ENCODE measurements at places on chromosomes 3 and 15. TPM values are rescaled to one million over a fixed set of nuclear protein-coding genes. Genes with fewer than 3 reads are reported as not detected.

The FEM1B gene
- 82.0 TPM for total RNA-seq

DNA sequence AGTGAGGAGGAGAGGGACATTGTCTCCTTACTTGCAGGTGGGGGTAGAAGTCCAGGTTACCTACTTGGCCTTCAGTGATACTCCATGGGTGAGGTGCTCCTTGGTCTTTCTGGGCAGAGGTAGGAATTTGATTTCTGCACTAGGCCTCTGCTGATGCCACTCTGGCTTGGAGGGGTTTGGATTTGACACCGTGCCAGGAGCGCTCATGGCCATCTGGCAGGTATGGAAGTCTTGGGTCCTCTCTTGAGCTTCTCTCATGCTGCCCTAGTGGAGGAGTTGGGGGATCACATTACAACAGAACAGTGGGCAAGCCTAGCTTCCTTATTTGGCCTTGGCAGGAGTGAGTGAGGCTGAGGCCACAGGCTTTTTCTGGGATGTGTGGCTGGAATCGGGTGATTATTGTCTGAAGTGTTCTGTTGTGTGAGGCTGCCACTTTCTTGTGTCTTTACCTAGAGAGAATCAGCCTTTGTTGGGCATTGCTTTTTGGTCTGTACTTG is 525.0 kb downstream of the GABRG3 start:
- peak; percentile 23 for DNase-seq

DNA sequence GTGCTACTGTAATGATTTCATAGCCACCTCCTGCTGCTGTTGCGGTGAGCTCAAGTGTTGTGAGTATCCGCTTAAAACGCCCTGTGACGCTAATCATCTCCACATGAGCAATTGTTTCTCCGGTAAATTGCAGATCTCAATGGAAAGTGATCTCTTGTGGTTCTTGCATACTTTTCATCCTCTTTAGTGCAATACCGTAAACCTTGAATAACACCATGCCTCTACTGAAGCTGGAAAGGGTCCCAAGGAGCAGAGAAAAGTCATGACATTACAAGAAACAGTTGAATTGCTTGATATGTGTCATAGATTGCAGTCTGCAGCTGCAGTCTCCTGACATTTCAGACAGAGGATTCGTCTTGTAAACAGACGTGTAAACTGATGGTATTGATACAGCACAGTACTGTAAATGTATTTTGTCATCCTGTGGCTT is 6.0 kb upstream of the CEMIP start:
- no peak for DNase-seq

DNA sequence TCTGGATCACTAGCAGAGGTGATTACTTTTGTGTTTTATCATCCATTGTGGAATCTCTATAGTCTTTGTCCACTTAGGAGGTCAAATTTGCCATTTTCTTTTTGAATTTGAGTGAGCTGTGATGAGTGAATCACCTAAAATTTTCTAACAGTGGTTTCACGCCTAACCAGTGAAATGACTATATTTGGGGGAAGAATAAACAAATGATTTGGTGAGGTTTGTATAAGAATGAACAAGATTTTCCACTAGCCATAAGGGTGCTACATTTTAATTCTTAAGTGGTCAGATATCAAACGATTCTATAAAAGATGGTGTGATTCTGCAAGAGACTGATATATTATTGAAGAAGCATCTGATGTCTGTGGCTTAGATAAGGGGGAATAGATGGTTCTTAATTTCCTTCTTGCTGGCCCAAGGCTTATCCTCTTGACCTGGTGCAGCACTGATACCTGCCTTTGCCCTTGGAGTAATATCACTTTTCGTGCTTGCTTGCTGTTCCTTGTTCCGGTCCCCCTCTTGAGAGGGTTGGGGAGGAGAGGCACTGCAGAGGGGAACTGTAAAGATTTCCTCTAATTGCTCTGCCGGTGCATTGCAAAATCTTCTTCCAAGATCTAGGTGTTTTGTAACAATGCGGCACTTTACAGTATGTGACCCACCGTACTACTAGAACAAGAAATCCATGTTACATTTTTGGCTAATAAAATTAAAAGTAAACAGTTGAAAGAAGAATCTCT is 14.5 kb downstream of the C3orf20 start:
- no peak for DNase-seq

DNA sequence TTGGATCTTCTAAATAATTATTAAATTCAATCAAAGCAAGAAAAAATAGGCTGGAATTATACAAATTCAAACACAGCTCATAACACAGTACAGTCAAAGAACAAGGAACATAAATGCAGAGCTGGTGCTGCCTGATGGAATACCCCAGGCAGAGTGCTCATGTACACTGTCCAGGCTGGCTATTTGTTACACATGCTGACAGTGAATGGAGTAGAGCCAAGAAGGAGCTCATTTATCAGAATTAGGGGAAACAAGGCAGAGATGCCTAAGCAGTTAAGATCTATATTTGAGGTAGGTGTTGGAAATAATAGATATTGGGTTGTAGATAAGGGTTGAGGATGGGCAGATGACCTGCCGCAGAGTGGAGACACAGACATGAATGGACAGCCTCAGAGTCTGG is 788.2 kb upstream of the ARPP21 start:
- DNase-seq = no peak

DNA sequence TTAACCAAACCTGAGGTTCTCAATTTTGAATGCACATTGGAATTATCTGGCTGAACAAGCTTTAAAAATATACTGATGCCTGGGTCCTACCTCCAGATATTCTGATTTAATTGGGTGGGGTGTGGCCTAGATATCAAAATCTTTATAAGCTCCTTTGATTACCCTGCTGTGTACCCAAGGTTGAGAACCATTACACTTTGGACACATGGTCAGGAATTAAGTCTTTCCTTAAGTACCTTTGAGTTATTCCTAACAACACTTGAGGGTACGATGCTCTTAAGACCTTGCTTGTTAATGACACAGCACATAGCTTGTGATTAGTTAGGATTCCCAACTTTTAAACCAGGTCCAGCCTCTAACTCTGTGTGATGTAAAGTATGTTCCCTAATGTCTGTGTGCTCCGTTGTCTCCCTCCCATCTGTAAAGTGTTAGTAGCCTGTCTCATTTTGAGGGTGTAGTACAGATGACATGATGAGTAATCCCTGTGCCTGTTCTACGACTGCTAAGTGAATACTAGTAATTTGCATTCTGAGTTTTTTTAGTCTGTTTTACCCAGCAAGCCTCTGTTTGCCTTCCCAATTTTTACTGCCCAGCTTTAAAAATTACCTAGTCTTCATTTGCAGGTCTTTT is 154.9 kb downstream of the KLHL25 start:
- DNase-seq = no peak

GRCh38 chr15:42184736-42185135 is 23.4 kb downstream of the VPS39 start:
- no peak for DNase-seq

- no peak for DNase-seq
Observed at GRCh38 chr3:55427739-55428138, 59.4 kb downstream of the WNT5A start.

The RTP3 gene
- not detected for total RNA-seq

The FSTL1 gene
- total RNA-seq = 272 TPM

DNA sequence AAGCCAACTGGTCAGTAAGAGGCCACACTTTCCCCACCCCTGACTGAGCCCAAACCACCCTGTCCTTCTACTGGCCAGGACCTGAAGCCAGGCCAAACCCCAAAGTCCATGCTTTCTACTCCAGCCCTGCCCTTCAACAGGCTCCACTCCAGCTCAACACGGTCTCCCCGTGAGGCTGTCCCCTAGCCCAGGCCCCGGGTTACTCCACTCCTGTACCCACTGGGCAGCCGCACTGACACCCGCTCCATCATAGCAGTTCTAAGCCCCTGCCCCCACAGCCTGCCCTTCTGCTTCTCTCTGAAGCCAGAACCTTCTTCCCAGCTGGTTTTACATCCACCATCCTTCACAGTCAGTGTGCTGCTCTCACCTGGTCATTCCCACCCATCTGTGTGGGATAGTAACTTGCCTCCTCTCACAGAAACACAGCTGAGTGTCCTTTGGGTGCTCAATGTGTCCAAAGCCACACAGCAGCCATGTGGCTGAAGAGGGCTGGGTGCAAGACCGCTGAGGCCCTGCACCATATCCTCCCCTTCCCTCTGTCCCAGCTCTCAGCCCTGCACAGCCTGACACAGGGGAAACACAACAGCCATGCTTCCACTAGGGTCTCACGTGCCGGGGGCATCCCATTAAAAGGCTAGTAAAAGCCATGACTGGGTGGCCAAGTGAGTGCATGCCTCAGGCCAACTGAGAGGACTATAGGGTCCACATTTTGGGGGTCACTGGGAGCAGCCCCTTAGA is 38.1 kb downstream of the TLE3 start:
- no peak for DNase-seq

DNA sequence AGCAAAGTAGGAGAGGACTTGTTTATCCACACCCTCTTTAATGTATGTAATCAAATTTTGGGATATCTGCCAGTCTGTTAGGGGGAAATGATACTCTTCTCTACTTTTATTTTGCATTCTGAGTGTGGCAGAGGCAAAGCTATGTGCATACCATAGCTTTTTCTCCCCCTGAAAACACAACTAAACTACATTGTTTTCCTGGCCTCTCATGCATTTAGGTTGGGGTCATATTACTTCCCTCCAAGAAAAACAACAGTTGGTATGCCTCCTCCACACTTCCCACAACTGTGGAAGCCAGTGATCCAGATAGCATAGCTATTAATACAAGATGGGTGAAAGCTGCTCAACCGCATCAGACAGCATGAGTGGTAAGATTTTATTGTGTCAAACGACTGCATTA is 6.9 kb downstream of the RPL15 start:
- peak; percentile 51 for DNase-seq

GRCh38 chr3:170337420-170337819 is 20.1 kb upstream of the SKIL start:
- no peak for DNase-seq

DNA sequence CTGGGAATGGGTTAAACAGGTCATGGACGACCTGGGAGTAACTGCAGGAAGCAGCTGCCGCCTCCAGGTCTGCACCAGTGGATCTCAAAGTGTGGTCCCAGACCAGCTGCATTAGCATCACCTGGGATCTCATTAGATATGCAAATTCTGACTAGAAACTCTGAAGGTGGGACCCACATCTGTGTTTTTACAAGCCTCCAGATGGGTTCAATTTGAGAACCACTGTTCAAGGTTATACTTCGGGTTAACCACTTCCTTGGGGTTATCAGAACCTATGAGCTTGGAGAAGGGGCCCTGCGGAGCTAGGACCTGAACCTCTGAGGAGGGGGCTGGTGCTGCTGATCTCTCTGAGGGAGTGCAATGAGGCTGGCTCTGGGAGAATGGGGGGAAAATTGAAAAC is 324.8 kb upstream of the CTDSPL start:
- DNase-seq = no peak

GRCh38 chr15:56989411-56989924 is 71.0 kb downstream of the TCF12 start:
- DNase-seq = no peak

DNA sequence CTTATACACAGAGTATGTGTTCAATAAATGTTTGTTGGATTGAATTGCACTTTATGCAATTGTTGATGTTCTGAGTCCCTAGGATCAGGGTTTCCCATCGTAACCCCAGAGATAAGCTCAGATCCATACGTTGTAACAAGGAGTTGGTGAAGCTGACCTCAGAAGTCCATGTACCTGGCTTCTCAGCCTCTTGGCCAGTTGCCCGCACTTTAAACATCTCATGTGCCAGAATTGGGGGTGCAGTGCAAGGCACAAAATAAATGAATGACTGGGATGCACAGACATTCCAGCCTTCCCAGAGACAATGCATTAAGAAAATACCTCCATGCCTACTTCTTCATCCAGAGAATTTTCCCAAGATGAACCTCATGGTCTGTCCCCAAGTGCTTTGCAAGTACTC is 142.9 kb upstream of the IL12A start:
- no peak for DNase-seq

DNA sequence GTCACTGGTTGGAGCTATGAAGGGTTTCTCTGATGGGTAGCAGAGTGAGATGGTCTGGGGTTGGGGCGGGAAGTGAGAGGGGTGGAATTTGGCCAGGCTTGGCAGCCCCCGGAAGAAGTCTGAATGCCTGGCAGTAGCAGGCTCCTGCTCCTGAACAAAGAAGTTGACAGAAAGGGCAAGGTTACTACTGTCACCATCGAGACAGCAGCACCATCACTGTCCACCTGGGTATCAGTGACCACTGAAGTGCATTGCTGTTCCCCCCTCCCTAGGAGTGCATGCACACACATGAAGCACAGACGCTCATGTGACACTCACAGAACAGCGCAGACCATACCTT is 42.9 kb downstream of the COLQ start:
- DNase-seq = no peak

Measured in GM23338 (cell line).